ENCODE measurements at places on chromosomes 5 and 9. TPM values are rescaled to one million over a fixed set of nuclear protein-coding genes. Genes with fewer than 3 reads are reported as not detected.

GRCh38 chr5:143118222-143118621 lies 285.3 kb downstream of the NR3C1 start:
- DNase-seq = no peak

- peak; percentile 86 for DNase-seq
Observed at GRCh38 chr5:140114341-140115185, 654 bp downstream of the PURA start.

GRCh38 chr5:98504505-98504904 lies 269.0 kb upstream of the RGMB start:
- DNase-seq = no peak

GRCh38 chr9:120904978-120905301 lies 21.7 kb downstream of the TRAF1 start:
- no peak for DNase-seq

- no peak for DNase-seq
Observed at GRCh38 chr5:2371419-2371710, 380.1 kb downstream of the IRX2 start.

DNA sequence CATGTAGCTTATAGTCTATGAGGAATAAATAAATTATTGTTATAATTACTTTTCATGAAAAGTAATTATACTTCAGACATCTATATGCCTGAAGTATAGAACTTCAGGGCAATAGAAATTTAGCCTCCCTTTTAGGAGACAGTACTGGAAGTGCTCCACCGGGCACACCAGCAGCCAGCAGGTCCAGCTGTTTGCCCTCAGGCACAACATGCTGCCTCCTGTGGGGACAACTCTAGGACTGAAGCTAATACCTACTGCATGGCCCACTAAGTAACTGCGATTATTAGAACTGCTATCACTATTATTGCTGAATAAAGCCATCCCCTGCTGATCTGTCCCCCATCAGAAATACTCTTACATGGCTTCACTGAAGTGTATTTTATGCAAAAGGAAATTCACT lies 329.6 kb downstream of the MED10 start:
- no peak for DNase-seq

DNA sequence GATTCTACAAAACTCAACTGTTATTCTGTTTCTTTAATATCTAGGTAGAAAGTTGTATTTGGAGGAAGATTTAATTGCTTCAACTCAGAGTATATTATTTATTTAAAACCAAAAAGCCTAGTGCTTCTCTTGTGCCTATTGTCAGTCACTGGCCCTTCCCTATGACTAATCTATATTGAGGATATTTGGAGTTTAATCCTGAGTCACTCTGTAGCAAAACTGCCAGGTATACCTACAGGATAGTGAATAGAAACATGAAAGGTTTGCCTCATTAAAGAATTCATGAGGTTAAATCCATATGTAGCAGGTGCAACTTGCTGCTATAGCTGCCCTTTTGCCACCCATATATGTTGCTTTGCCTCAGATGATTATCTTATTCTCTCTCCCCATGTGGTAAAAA lies 15.1 kb downstream of the PLK2 start:
- DNase-seq = no peak

DNA sequence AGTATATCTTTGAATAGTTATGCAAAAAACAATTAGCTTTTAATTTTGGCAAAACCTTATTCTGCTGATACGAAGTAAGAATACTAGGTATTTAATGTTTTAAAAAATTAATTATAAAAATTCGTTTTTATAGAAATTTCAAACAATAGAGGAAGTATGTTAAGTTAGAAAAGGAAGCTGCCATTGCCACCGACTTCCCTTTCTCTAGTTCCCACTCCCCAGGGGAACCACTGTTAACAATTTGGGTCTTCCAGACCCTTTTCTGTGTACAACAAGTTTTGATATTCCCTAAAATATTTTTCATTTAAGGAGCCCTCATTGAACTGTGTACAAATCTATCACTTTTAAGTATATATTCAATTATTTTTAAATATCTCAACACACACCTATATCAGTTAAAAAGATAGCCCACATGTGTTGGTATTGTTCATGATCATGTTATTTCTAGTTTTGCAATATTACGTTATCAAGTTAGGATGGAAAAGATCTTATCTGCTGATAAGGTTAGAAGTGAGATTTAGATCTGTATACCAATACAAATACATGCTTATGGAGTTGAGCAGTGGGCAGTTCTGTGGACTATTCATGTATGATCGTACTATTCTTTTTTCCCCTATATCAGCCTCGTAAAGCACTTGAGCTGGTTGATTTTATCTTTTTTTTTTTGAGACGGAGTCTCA lies 25.9 kb downstream of the NDFIP1 start:
- no peak for DNase-seq

- no peak for DNase-seq
Observed at GRCh38 chr5:131977212-131977604, 31.7 kb upstream of the MEIKIN start.

- DNase-seq = no peak
Observed at GRCh38 chr5:111596705-111597104, 84.4 kb upstream of the STARD4 start.

- peak; percentile 97 for DNase-seq
Observed at GRCh38 chr5:55712023-55712859, at the start of gene SLC38A9. TSS of gene SLC38A9 (minus strand) at chr5:55712324. CDS start at chr5:55697958, 14,366 bp downstream.

- no peak for DNase-seq
Observed at GRCh38 chr5:131096774-131097710, 68.0 kb downstream of the HINT1 start.

- no peak for DNase-seq
Observed at GRCh38 chr5:10277773-10278630, 27.9 kb downstream of the CCT5 start.

DNA sequence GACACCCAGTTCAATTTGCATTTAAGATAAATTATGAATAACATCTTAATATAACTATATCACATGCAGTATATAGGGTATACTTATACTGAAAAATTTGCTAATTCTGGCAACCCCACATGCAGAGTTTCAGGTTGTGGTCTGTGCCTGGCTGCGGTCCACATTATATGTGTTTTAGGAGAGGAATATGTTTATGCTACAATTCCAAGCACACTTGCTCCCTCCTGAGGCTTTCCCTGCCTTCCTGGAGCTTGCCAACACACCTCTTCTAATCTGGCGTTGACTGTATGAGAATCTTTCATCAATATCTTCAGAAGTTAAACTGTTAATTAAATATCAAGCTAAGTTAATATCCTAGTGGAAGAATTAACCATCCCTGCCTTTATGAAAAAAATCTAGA lies 45.2 kb downstream of the SEMA5A start:
- DNase-seq = no peak

DNA sequence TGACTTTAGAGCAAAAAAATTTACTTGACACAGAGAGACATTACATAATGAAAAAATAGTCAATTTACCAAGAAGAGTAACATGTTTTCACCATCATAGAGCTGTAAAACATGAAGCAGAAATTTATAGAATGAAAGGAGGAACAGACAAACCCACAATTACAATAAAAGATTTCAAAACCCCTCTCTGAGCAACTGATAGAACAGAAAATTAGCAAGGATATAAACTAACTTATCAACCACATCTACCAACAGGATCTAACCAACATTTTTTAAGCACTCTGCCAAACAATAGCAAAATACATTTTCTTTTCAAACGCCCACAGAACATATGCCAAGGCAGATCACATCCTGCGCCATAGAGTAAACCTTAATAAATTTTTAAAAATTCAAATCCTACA lies 17.9 kb downstream of the SLCO4C1 start:
- DNase-seq = no peak

DNA sequence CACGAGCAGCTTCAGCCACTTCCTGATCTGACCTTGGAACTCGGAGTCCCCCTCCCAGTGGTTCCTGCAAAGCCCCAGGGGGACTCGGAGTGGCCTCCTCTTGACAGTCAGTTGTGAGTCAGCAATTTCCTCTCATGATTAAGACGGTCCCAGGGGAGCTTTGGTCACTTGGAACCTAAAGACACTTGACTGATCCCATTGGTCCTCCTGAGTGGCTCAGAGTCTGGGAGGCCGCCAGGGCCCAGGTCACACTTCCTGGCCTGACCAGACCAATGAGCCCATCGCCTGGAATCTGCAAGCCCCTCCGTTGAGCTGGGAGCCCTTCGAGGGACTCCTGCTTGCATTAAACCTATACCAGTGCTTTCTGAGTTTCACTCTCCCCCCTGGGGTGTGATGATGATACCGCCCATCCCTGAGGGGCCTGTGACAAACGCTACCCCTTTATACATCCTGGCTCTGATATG lies 29.1 kb downstream of the TSPAN17 start:
- no peak for DNase-seq

DNA sequence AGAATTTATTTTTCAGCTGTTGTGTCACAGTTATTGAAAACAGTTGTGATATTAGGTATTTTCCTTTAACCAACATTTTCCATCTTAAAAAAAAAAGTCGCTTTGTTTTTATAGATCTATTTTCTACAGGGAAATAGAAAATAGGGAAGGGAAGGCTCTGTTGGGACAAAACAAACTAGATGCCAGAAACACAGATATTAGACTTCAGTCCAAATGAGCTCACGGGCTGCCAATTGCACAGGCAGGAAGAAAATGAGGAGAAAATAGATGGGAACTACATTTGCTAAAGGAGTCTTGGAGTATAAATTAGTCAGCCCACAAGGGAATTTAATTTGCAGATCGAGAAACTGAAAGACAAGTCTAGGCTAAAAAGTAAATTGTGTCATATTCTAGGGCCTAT lies 21.4 kb upstream of the ISOC1 start:
- DNase-seq = no peak

- DNase-seq = peak; percentile 64
Observed at GRCh38 chr5:157484768-157485167, 24.8 kb downstream of the NIPAL4 start.

DNA sequence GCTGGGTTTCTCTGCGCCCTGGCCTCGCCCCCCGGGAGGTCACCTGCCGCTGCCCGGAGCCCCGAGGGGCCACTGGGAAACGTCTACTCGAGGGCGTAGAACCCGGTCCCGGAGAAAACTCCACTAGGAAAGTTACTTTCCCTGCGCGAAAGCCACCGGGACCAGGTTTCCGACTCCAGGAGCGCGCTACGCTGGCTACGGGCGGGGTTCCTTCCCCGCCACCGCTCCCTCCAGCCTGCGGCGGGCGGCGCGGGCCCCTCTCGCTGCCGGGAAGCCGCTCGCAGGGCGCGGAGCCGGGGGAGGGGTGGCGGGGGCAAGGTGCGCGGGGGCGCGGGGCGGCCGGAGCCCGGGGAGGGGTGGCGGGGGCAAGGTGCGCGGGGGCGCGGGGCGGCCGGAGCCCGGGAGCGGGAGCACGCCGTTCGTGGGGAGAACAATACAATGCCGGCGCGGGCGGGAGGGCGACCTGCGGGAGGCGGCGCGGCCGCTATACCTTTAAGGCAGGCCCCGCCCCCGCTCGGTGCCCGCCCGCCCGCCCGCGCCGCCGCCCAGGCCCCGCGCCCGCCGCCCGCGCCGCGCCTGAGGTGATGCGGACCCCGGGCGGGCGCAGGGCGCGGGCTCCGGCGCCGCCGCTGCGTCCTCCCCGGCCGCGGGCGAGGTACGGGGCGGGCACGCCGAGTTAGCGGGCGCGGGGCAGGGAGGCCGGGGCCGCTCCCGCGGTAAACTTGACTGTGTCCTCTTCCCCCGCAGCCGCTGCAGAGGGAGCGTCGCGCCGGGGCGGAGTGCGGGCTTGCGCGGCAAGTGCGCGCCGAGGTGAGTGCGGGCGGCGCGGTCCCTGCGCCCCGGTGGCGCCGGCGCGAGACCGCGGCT lies 278.1 kb downstream of the AOPEP start:
- DNase-seq = peak; percentile 83

DNA sequence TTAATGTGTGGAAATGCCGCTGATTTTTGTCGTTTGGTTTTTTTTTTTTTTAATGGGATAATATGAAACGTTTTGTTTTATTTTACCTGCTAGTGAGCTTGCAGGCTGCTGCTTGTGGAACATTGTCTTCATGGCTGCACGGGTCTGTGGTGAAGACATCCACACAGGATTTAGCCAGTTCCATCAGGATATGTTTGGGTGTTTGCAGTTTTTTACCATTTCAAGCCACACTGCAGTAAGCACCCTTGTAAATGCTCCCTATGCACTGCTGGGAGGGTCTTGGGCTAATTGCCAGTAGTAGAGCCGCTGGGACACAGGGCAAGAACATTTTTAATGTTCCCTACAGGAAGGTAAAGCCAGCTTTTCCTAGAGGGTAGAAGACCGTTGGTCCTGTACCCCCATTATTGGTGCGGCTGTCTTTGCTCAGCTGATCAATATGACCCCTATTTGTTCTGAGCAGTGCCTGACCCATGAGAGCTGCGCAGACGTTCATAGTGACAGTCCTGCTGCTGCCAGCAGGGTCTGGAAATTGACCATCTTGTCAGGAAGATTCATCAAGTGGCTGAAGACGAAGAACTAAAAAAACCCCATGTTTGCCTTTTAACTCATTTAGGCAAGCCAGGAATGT lies 20.5 kb upstream of the EEIG1 start:
- DNase-seq = no peak

- DNase-seq = no peak
Observed at GRCh38 chr5:31754358-31754704, 115.4 kb downstream of the PDZD2 start.

NRARP gene
- 11.7 TPM for total RNA-seq

SLC6A18 gene
- not detected for total RNA-seq

EPB41L4B gene
- 1.5 TPM for total RNA-seq

F2RL2 gene
- total RNA-seq = 3.4 TPM

AGXT2 gene
- not detected for total RNA-seq

SLIT3 gene
- total RNA-seq = 16.6 TPM

ROR2 gene
- 0.65 TPM for total RNA-seq

OBP2A gene
- not detected for total RNA-seq

CNTNAP3 gene
- total RNA-seq = 2.7 TPM

PTGS1 gene
- total RNA-seq = 2.9 TPM
